Mesothelial cell of epicardium (in vitro differentiated cells): ENCODE measurements at places on chromosomes 3 and 15. TPM values are rescaled to one million over a fixed set of nuclear protein-coding genes. Genes with fewer than 3 reads are reported as not detected.

DNA sequence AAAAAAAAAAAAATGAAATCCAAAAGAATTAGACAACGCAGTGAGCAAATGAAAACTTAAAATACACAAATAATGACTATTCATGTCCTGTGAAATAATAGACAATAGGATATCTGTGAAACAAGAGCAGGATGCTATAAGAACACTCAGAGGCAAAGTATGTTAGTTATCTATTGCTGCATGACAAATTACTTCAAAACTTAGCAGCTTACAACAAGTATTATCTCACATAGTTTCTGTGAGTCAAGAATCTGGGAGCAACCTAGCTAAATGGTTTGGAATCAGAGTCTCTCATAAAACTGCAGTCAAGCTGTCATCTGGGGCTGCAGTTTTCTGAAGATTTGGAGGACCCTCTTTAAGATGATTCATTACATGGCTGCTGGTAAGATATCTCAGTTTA, 36.5 kb upstream of the ZMAT3 start:
- H3K4me1 ChIP-seq = no peaks in the 10 kb centered on the region
- DNase-seq = no peak
- H3K27me3 ChIP-seq = no peaks in the 10 kb centered on the region
- H3K27ac ChIP-seq = no peak overlapping the region
- H3K4me3 ChIP-seq = no peak overlapping the region

GRCh38 chr15:67144609-67145311, 79.4 kb downstream of the SMAD3 start:
- no peaks in the 10 kb centered on the region for H3K27me3 ChIP-seq
- peaks cover 83% of the 10 kb centered on the region for H3K4me1 ChIP-seq
- DNase-seq = no peak

- H3K36me3 ChIP-seq = no peaks in the 10 kb centered on the region
- H3K4me3 ChIP-seq = no peak overlapping the region
- H3K4me1 ChIP-seq = peaks cover 22% of the 10 kb centered on the region
- no peaks in the 10 kb centered on the region for H3K27me3 ChIP-seq
- DNase-seq = no peak
- H3K27ac ChIP-seq = no peak overlapping the region
Measured at GRCh38 chr15:62823561-62823960, 219.0 kb upstream of the TPM1 start.

SNX4 gene
- total RNA-seq = 24.4 to 29.9 TPM (median 24.6 TPM) in 3 replicates

DNA sequence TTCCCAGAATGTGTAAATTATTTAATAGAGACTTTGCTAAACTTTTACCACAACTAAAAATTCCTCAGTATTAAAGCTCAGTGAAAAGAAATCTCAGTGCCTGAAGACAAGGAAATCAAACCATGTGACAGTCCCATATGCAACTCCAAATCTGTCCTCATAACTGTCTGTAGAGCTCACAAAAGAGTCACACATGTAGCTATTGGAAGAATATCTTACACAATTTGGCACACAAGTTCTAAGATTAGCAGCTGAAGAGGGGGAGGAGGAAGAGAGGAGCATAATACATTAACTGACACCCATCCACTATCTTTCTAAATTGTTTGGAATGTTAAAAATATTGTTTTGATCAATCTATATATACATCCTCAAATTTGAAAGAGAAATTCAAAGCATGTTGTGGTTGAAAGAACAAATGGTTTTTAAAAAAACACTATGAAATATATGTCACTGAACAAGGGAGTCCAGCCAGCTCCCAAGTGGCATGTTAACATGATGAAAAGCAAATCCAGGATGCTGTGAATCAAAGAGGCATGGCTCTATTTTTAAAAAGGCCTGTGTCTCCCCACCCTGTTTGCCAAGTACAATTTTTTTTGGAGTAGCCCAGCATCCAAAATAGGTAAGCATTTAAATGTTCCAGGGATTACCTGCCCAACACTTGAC, 126.3 kb upstream of the NANOGP8 start:
- H3K4me3 ChIP-seq = no peak overlapping the region
- peak overlapping the region; percentile 73 for H3K27ac ChIP-seq
- H3K4me1 ChIP-seq = peaks cover 45% of the 10 kb centered on the region
- peaks cover 2% of the 10 kb centered on the region for H3K36me3 ChIP-seq

TGM5 gene
- total RNA-seq = not detected in 3 replicates

CCDC33 gene
- 4.2 to 6.4 TPM (median 5.0 TPM) in 3 replicates for total RNA-seq
